ENCODE measurements at places on chromosomes 13 and 19.

DNA sequence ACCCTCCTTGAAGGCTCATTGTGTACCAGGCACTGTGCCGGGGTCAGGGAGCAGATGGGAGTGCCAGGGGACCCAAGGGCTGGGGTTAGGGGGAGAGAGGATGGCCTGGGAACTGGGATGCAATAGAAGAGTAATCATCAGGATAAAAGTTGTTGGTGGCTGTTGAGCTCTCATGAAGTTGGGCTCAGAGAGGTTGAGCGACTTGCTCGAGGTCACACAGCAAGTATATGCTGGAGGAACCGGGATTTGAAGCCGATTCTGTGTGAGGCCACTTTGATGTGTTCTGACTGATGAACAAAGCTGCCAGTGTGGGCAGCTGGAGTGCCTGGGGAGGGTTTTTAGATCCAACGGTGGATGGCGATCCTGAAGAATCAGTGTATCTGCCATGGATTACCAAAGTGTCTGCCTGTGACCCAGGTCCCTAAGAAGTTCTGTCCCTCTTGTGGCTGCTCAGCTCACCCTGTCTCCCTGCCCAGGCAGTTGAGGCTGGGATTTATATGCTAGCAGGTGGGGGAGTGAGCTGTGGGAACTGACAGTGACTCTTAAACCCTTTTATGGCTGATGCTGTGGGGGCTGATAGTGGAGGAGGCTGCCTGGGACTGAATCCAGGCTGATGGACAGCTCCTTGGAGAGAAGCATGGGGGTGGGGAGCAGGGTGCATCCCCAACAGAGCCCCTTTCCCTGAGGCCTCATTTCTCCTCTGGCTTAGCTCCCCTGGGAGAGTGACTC lies 8.3 kb downstream of the ARHGEF18 start:
- DNase-seq: no peak

- DNase-seq: no peak
These were observed 22.2 kb downstream of the SUPT20H start for GRCh38 chr13:37037241-37037640.

GRCh38 chr13:58081301-58081820 lies 449.8 kb downstream of the PCDH17 start:
- DNase-seq: no peak

- DNase-seq: no peak
These were observed 7.1 kb downstream of the TLE5 start for GRCh38 chr19:3054972-3055740.

DNA sequence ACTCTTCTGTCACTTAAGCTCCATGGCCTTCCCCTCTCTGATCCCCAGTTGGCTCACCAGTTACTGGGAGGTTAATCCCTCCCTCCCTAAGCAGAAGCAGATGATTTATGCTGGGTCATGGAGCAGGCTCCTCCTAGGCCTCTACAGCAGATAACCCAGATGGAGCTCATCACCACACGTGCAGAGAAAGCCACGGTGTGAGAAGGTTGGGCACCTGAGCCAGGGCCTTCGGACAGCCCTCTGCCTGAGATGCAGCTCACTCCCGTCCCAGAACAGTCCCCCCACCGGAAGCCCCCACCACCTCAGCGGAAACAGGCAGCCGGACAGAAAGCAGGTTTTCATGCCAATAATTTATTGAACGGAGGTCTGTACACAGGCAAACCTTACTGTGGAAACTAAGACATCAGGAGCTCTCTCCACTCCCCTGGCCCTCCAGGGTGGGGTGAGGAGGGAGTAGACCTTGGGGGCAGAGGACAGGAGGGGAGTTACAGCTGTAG lies 9.8 kb downstream of the ZNF526 start:
- no peak for DNase-seq

DNA sequence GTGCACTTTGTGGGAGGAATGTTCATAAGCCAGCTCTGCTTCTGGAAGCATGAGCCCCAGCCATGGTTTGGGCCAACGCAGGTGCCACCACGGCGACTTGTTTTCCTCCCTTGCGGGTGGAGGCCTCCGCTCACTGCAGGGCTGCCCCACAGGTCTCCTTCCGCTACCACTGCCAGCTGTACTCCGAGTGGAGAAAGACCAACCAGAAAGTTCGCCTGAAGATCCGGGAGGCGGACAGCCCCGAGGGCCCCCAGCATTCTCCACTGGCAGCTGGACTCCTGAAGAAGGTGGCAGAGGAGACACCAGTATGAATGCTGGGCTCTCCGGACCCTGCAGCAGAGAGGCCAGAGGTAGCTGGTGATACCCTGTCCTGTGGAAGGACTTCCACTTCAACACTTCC lies 6.5 kb upstream of the HNRNPM start:
- no peak for DNase-seq

GRCh38 chr19:4229179-4229931 lies at the start of gene EBI3:
TSS of gene EBI3 (plus strand) at chr19:4229523. CDS start at chr19:4229551, 28 bp downstream.
- peak; percentile 68 for DNase-seq

GRCh38 chr19:38453596-38453995 lies 20.1 kb downstream of the RYR1 start:
- DNase-seq: no peak

GRCh38 chr13:73715114-73715910 lies 418.9 kb downstream of the KLF12 start:
- peak; percentile 60 for DNase-seq

GRCh38 chr13:62336507-62336906 lies 920.9 kb upstream of the PCDH20 start:
- no peak for DNase-seq

- no peak for DNase-seq
These were observed 23.9 kb downstream of the PIBF1 start for GRCh38 chr13:72805676-72806346.

- DNase-seq: no peak
These were observed 772.9 kb upstream of the SLITRK6 start for GRCh38 chr13:86572115-86572514.

GRCh38 chr19:4234862-4235201 lies 5.5 kb downstream of the EBI3 start:
- DNase-seq: no peak

GRCh38 chr13:100357764-100358163 lies 230.8 kb downstream of the GGACT start:
- DNase-seq: no peak

GRCh38 chr13:28014301-28014700 lies 25.8 kb upstream of the URAD start:
- DNase-seq: no peak

DNA sequence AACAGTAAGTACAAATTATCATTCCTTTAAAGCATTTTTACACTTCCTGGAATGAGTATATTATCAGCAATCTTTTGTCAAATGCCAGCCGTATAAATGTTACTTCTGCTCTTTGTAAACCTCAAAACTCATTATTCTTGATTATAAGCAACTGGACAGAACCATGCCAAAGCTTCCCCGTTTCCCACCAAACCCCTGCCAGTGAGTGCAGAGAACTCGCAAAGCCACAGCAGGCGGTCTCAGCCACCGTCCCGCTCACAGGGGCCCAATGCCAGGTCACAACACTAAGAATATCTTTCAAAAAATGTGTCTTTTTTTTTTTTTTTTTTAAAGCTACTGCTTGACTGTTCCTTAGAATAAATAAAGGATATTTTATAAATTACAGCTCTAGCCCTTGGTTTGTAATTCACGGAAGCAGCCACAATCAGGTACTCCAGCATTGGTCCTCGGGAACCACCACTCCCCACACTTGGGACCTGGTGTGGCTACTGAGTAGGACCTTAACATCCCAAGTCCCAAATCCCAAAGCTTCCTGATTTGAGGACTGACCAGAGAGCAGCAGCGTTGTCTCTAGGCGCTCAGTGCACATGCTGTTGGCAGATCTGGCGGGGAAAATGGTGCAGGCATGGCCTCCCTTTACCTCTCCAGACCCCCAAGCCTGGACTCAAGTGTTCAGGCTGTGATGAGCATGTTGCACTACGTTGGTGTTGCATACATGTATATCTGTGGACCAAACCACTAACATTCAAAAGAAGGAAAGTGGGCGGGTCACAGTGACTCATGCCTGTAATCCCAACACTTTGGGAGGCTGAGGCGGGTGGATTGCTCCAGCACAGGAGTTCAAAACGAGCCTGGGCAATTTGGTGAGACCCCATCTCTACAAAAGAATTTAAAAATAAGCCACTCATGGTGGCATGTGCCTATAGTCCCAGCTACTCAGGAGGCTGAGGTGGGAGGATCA lies 19.0 kb downstream of the KCTD15 start:
- DNase-seq: no peak

- no peak for DNase-seq
These were observed 45.7 kb upstream of the F7 start for GRCh38 chr13:113059891-113060290.

DNA sequence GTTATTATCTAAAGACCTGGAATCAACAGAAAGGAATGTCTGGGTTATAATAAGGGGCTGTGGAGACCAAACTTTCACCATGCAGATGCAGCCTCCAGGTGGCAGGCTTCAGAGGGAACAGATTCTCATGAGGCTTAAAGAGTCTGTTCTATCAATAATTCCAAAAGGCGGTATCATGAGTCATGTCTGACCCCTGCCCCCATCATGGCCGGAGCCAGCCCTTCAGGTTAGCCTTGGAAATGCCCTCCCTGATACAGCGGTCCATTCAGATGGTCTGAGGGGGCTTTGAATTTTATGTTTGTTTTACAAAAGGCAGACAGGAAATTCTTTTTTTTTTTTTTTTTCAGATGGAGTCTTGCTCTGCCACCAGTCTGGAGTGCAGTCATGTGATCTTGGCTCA lies 21.7 kb upstream of the LAMP1 start:
- peak; percentile 25 for DNase-seq

DNA sequence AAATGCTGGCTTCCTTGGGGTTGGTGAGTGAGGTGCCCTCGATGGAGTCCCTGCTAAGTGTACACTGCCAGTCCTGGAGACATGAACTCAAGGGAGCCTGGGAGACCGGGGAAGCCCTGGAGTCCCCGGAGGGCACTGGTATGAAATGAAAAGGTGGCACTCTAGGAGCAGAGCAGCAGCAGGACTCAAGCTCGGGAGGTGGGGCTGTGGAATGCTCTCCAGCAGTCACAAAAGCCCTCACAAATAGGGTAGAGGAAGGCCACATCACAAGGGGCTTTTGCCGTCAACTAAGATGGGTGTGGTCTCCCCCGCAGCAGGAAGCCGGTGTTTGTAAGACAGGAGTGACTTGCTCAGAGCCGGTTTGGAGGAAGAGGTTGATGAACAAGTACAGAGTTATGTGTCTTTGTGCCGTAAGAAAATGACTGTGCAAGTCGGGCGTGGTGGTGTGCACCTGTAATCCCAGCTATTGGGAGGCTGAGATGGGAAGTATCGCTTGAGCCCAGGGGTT lies 19.3 kb downstream of the CCNE1 start:
- peak; percentile 59 for DNase-seq

- DNase-seq: no peak
These were observed 449.9 kb downstream of the HS6ST3 start for GRCh38 chr13:96539791-96540190.

DNA sequence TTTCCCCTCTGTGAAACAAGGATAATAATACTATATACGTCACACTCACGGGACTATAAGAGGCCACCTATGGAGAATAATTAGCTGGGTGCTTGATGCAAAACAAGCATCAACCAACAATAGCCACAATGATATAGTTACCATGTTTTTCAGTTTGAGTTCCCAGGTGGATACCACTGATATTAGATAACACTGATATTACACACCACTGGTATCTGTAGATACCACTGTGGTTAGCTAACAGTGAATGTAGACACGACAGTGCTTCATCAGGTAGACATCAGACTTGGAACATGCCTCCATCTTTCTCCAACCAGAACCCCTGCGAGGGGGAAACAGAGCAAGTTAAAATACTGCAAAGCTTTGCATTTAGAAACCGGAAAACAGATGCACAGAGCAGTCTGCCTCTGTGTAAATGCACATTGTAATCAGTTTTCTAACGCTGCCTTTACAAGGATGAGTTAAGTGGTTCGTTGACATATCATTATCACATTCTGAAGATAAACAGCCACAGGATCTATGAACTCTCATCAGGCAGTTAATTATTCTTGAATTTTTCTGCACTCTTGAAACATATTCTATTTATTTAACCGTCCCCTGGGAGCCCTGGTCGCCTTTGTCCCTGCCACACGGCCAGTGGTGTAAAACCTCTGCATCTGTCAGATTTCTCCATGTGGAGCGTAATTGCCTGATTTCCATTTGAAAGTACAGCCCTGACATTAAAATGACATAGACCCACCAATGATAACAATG lies 80.7 kb downstream of the RNASEH2B start:
- no peak for DNase-seq

All from activated naive CD4-positive, alpha-beta T cell treated with Interleukin-2 at 50 U/mL for 16 hours (primary cell).